ENCODE measurements at places on chromosomes 6 and 20. TPM values are rescaled to one million over a fixed set of nuclear protein-coding genes. Genes with fewer than 3 reads are reported as not detected.

Gene C2
- 24.8 TPM for total RNA-seq

- H3K27ac ChIP-seq: no peak overlapping the region
- no peak for DNase-seq
- H3K36me3 ChIP-seq: no peaks in the 10 kb centered on the region
- no peaks in the 10 kb centered on the region for H3K27me3 ChIP-seq
- H3K4me1 ChIP-seq: no peaks in the 10 kb centered on the region
These were observed 66.9 kb downstream of the FAXC start for GRCh38 chr6:99282479-99283062.

DNA sequence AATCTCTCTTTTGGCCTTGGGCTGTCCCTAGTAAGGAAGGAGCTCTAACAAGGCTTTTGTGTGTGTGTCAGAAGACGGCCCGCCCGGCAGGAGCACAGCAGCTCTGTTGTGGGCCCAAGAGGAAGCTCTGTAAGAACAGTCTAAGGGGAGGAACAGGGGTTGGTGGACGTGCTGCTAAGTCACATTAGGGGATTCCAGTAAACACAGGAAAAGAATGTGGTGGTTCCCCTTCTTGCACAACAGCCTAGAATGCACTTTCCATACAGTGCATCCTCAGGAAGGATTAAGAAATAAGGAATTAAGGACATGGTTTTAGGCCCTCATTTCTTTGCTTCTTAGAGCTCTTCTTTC, 114.5 kb downstream of the RNF144B start:
- H3K4me1 ChIP-seq: no peaks in the 10 kb centered on the region
- H3K27me3 ChIP-seq: no peaks in the 10 kb centered on the region
- no peaks in the 10 kb centered on the region for H3K36me3 ChIP-seq
- H3K4me3 ChIP-seq: no peak overlapping the region
- DNase-seq: no peak

GRCh38 chr6:42176981-42177380, 3.8 kb downstream of the GUCA1A start:
- H3K27ac ChIP-seq: no peak overlapping the region
- H3K36me3 ChIP-seq: no peaks in the 10 kb centered on the region
- no peaks in the 10 kb centered on the region for H3K4me1 ChIP-seq
- no peak for DNase-seq
- no peaks in the 10 kb centered on the region for H3K27me3 ChIP-seq

DNA sequence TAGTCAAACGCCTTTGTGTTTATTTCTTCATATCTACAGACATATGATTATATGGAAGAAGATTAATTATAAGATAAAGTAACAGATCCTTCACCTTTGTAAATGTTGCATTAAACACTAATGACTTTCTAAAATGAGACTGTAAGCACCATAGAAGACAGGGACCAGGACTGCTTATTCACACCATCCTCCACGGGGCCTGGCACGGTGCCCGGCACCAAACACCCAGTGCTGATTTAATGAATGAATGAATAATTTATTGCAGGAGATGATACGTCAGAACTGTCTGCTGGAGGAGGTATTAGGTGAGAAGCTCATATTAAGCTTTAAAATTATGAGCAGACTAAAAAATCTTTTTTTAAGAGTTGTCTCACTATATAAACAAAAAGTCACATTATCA, 88.3 kb downstream of the SLX4IP start:
- H3K36me3 ChIP-seq: no peaks in the 10 kb centered on the region
- H3K27ac ChIP-seq: peak overlapping the region; percentile 81
- no peaks in the 10 kb centered on the region for H3K4me1 ChIP-seq
- peak; percentile 47 for DNase-seq

DNA sequence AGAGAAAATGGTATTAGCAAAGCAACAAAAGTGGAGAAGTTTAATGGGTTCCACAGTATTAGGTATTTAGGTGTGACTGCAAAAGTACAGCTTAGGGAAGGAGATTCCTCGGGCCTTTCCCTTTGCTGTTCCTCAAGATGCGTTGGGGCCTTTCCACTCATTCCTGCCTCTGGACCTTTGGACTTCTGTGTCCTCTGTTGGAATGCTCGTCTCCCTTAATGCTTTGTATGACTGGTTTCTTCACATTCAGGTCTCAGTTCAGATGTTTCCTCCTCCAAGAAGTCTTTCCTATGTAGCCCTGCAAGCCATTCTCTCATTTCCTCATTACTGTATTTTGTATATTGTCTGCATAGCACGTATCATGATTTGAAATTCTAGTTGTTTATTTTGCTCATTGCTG, 39.6 kb downstream of the CTNNBL1 start:
- no peaks in the 10 kb centered on the region for H3K4me1 ChIP-seq
- no peak for DNase-seq
- H3K36me3 ChIP-seq: no peaks in the 10 kb centered on the region

Gene EYA2
- 3.8 TPM for total RNA-seq

Gene ASIP
- total RNA-seq: not detected

Gene C6orf141
- total RNA-seq: 2.8 TPM

GRCh38 chr6:114541794-114542193, 199.0 kb upstream of the HS3ST5 start:
- no peaks in the 10 kb centered on the region for H3K36me3 ChIP-seq
- H3K4me3 ChIP-seq: no peak overlapping the region
- DNase-seq: no peak
- no peaks in the 10 kb centered on the region for H3K4me1 ChIP-seq
- no peak overlapping the region for H3K27ac ChIP-seq
- H3K27me3 ChIP-seq: no peaks in the 10 kb centered on the region

- no peaks in the 10 kb centered on the region for H3K4me1 ChIP-seq
- no peak overlapping the region for H3K27ac ChIP-seq
- no peaks in the 10 kb centered on the region for H3K36me3 ChIP-seq
- no peaks in the 10 kb centered on the region for H3K27me3 ChIP-seq
- no peak overlapping the region for H3K4me3 ChIP-seq
- no peak for DNase-seq
These were observed 51.5 kb downstream of the PLCB1 start for GRCh38 chr20:8183526-8183925.

GRCh38 chr6:168078943-168079405, at the start of gene FRMD1:
Gene FRMD1, minus strand, starts transcription at chr6:168079212. Its CDS starts 118 bp downstream, at chr6:168079094.
- H3K4me1 ChIP-seq: no peaks in the 10 kb centered on the region
- H3K27ac ChIP-seq: no peak within 1 kb of the TSS
- H3K4me3 ChIP-seq: no peak within 1 kb of the TSS
- no peaks in the 10 kb centered on the region for H3K27me3 ChIP-seq

GRCh38 chr6:123888771-123889513, 85.3 kb downstream of the NKAIN2 start:
- H3K27ac ChIP-seq: no peak overlapping the region
- H3K4me1 ChIP-seq: no peaks in the 10 kb centered on the region
- DNase-seq: no peak
- no peaks in the 10 kb centered on the region for H3K36me3 ChIP-seq
- H3K4me3 ChIP-seq: no peak overlapping the region

DNA sequence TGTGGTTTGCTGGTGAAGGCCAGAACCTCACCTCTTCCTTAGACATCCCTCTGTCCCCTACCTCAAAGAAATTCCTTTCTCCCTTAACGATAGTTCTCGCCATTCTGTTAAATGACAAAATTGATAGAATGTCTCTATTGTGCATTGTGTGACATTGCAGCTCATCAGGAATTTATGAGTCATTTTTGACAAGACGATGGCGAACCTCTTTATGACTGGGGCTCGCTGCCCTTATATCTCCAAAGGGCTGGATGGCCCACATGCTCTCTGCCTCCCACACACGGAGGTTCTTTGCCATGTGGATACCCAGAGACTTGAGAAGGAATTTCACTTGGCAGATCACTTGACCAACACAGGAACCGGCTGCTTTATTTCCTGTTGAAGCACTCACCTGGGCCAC, 66.8 kb upstream of the RPS6KA2 start:
- H3K27ac ChIP-seq: no peak overlapping the region
- no peak overlapping the region for H3K4me3 ChIP-seq
- no peak for DNase-seq

- no peaks in the 10 kb centered on the region for H3K36me3 ChIP-seq
- DNase-seq: no peak
- H3K27me3 ChIP-seq: no peaks in the 10 kb centered on the region
- no peak overlapping the region for H3K4me3 ChIP-seq
- H3K27ac ChIP-seq: no peak overlapping the region
These were observed 185.8 kb upstream of the MAN1A1 start for GRCh38 chr6:119535332-119535731.

GRCh38 chr20:12047838-12048432, 130.2 kb downstream of the BTBD3 start:
- no peak overlapping the region for H3K4me3 ChIP-seq
- no peaks in the 10 kb centered on the region for H3K4me1 ChIP-seq
- no peak overlapping the region for H3K27ac ChIP-seq
- no peaks in the 10 kb centered on the region for H3K27me3 ChIP-seq
- DNase-seq: no peak
- H3K36me3 ChIP-seq: no peaks in the 10 kb centered on the region

DNA sequence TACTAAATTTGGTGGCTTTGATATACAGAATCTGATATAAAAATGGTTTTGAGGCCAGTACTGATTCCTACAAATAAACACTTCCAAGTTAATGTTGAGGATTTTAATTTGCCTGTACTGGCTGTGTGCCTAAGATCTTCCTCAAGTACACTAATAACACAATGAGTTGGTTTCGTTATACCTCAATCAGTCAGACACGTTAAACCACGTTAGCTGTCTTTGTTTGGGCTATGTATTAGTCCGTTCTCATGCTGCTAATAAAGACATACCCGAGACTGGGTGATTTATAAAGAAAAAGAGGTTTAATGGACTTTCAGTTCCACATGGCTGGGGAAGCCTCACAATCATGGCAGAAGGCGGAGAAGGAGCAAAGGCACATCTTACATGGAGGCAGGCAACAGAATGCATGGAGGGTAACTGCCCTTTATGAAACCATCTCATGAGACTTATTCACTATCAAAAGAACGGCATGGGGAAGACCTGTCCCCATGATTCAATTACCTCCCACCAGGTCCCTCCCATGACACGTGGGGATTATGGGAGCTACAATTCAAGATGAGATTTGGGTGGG, 46.2 kb downstream of the NT5E start:
- H3K4me1 ChIP-seq: no peaks in the 10 kb centered on the region
- no peak for DNase-seq
- no peak overlapping the region for H3K4me3 ChIP-seq
- H3K27ac ChIP-seq: no peak overlapping the region
- H3K36me3 ChIP-seq: no peaks in the 10 kb centered on the region
- H3K27me3 ChIP-seq: no peaks in the 10 kb centered on the region

GRCh38 chr6:69933239-69933638, 66.9 kb downstream of the COL19A1 start:
- no peaks in the 10 kb centered on the region for H3K4me1 ChIP-seq
- no peaks in the 10 kb centered on the region for H3K27me3 ChIP-seq
- no peaks in the 10 kb centered on the region for H3K36me3 ChIP-seq

- peak within 1 kb of the TSS; percentile 57 for H3K4me3 ChIP-seq
- no peaks in the 10 kb centered on the region for H3K36me3 ChIP-seq
- peak; percentile 90 for DNase-seq
- peaks cover 4% of the 10 kb centered on the region for H3K27me3 ChIP-seq
- H3K27ac ChIP-seq: peak within 1 kb of the TSS; percentile 88
These were observed at the start of gene CEP162 for GRCh38 chr6:84227434-84228197. Gene CEP162, minus strand, starts transcription at chr6:84227643. Its CDS starts 1,250 bp downstream, at chr6:84226393.

Gene LAMA2
- 154 TPM for total RNA-seq

DNA sequence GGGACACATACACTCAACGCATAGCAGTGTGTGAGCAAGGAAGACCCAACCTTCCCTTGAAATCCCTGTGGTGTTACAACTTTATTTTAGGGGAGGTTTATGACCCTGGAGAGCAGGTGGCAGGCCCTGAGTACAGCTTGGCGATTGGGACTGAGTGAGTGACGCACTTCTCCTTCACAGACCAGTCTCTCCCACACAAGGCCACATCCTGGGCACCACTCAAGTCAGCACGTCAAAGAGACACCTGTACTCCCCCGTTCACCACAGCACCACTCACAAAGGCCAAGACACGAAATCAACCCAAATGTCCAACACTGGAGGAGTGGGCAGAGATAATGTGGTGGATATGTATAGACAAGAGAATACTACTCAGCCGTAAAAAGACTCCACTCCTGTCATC, 57.0 kb upstream of the FRMD1 start:
- H3K36me3 ChIP-seq: no peaks in the 10 kb centered on the region
- H3K27ac ChIP-seq: no peak overlapping the region
- no peaks in the 10 kb centered on the region for H3K4me1 ChIP-seq
- no peak for DNase-seq

DNA sequence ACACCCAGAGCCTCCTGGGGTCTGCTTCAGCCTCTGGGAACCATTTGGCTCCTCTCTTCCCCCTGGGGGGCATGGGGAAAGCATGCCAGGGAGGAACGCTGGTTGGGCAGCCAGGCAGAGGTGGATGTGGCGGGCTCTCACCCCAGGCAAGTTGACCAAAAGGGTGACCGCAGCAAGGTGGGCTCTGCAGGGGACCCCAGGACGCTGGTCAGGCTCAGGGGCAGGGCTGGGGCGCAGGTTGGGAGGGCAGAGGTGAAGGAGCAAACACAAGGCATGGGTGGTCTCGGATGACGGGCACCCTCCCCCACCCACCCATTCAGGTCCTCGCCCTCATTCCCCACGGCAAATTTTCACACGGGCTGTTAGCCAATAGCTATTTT, 30.2 kb upstream of the MRGBP start:
- no peaks in the 10 kb centered on the region for H3K4me1 ChIP-seq
- no peak for DNase-seq
- H3K36me3 ChIP-seq: no peaks in the 10 kb centered on the region
- H3K4me3 ChIP-seq: no peak overlapping the region

Gene PNLDC1
- total RNA-seq: 0.69 TPM

Gene GPR63
- total RNA-seq: 5.5 TPM

GRCh38 chr20:54515793-54516628, 40.6 kb downstream of the DOK5 start:
- no peak for DNase-seq
- H3K27ac ChIP-seq: no peak overlapping the region
- H3K4me3 ChIP-seq: no peak overlapping the region

DNA sequence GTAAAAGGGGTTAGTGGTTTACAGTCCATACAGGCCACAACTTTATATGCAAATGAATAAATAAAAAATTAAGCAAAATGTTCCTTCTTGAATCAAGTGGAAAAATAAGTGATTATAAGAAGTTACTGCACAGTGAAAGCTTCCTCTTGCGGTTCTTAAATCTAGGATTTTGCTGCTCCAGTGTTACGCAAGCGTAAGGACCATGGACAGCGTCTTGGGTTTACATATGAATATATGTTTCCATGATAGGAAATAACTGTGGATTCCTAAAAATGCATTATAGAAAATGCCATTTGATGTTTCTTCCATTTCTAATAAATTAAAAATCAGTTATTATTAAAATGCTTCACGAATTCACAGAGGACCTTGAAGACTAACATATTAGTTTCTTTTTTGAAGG, 176.6 kb upstream of the POU3F2 start:
- H3K27ac ChIP-seq: no peak overlapping the region
- no peak for DNase-seq
- H3K4me3 ChIP-seq: no peak overlapping the region
- H3K36me3 ChIP-seq: no peaks in the 10 kb centered on the region

Gene NCOA7
- total RNA-seq: 52.5 TPM

- H3K27me3 ChIP-seq: no peaks in the 10 kb centered on the region
- H3K36me3 ChIP-seq: no peaks in the 10 kb centered on the region
- H3K27ac ChIP-seq: no peak overlapping the region
- H3K4me3 ChIP-seq: no peak overlapping the region
These were observed 2.1 kb downstream of the RNASET2 start for GRCh38 chr6:166954118-166954713.
